Stimulated activated CD8-positive, alpha-beta memory T cell treated with anti-CD3 and anti-CD28 coated beads, Interleukin-7, amount 100 ng/mL, for 24 hours (primary cell): ENCODE measurements at places on chromosomes 6 and 20.

DNA sequence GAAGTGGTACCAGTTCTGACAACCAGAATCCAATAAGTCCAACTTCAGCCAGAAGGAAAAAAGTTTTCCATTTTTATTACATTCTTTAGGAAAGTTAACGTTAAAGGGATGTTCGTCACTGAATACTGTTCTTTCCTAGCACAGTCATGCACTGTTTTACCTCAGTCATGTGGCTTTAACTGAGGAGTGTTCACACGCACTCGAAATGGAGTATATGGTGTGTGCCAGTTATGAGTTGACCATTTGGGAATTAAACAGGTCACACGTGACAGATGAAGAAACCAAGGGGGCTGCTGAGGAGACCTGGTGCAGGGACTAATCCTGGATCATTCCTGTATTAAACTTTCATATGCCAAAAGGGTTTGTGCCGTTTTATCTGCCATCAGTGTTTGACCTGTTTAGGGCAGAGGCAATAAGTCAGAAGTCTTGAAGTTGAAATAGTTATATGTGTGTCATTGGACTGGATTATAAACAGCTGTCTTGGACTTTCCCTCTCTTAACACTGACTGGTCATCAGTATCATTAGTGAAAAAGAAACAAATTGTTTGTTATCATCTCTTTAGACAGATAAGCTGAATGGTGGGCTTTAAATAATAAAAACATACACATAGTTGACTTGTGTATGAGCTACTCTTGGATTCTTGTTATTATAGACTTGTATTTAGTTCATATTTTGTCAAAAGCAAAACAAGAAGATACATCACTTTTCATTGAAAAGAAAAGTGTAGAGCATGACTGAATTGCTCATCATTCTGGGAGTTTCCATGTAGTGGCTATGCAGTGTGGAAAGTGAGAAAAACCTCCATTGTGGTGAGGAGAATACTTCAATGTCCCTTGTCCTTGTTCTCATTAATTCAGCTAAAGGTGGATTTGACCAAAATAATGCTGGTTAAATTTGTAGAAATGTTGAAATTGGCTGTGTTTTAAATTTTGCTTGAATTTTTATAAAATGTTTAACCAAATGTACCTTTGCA lies 123.5 kb upstream of the SAMD5 start:
- no peak for DNase-seq

- no peak for DNase-seq
Observed at GRCh38 chr6:161238081-161238480, 35.8 kb downstream of the AGPAT4 start.

- DNase-seq = no peak
Observed at GRCh38 chr20:51906679-51907078, 104.4 kb upstream of the SALL4 start.

GRCh38 chr20:53623134-53623453 lies 29.5 kb upstream of the ZNF217 start:
- no peak for DNase-seq

DNA sequence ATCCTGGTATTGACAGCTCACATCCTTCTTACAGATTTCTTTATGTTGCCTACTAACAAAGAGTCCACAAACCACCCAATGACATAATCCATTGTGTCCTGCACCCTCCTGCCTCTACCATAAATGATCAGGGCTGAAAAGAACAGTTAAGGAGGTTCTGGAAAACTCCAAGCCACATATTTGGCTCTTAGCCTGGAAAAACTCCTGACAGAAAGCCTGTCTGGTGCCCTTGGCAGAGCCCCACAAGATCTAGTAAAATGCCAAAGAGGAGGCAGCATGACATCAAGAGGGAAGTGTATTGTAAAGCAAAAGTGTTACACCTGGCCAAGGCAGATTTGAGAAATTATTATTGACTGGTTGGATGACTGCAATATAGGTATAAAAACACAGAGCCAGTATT lies 126.4 kb upstream of the VGLL2 start:
- DNase-seq = no peak

DNA sequence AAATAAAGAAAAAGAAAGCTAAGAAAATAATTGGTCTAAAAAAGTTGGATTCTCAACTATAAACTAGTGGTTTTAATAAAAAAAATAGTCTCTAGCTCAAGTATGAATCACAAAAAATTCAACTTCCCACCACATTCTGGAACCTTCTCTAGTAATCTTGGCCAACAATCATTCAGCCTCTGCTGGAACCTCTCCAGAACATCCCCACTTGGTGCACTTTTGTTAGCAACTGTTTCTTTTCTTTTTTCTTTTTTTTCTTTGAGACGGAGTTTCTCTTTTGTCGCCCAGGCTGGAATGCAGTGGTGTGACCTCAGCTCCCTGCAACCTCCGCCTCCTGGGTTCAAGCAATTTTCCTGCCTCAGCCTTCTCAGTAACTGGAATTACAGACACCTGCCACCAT lies 35.7 kb downstream of the TXLNB start:
- no peak for DNase-seq

DNA sequence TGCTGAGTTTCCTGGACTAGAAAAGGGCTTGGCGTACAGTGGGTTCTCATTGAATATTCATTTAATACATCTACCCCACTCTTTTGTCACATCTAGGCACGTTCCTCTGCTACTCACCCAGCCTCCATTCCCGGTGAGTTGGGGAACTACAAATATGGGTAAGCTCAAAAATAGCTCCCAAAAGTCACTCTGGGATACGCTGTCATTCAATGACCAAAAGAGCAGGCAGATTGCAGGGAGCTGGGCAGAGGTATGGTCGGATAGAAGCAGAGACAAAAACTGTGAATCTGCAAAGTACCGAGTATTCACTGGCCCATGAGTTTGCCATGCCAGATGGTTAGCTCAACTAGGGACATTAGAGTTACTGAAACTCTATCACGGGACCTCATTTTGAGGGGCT lies 103.9 kb upstream of the SASH1 start:
- no peak for DNase-seq

- no peak for DNase-seq
Observed at GRCh38 chr6:155264693-155265320, 994 bp downstream of the CLDN20 start.

DNA sequence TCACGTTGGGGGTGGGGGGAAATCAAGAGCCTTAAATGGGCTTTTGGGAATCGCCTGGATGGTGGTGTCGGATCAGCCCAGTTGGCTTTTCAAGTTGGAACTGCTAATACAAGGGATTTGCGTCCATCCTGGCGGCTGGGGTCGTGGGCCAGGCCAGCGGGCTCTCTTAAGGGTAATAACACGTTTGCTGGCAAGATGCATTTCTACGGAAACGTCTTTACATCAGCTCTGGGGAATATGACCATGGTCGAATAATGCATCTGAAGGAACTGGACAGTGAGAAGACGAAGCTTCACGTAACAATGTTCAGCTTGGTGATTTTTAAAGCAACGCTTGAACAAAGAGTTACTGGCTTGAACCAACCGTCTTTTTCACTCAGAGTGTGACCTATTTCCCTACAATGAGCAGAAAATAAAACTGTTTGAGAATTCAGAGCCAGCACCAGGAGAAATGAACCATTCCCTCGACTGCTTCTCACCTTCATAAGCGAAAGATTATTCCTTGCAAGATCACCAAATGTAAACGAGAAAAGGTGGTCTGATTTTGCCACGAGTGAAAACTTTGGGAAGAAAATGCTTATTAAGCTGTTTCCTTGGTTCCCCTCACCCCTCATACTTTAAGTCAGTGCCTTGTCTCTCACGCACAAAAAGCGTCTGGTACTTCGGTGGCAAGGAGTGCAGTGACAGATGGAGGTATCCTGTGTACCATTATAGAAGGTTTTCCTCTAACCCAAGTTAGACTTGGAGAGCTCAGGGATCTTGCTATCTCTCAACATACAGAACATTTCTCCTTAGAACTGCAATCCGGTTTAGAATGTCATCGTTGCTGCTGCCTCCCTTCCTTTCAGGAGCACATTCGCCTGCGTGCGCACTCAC lies 1.4 kb upstream of the MARCKS start:
- DNase-seq = no peak

DNA sequence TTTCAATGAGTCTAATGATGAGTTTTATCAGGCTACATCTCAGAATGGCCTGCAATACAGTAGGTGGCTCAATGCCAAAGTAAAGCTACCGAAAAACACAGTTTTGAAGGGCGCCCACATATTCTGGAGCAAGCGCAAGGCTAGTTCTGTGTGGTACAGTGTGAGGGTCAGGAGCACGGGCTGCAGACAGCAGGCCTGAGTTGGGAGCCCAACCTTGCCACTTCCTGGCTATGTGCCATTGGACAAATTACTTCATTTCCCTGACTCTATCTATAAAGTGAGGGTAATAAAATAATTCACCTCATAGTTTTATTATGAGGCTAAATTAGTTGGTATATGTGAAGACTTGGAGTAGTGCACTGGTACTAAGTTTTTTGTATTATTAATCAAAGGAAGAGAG lies 150.7 kb downstream of the OPN5 start:
- DNase-seq = no peak

GRCh38 chr20:36097337-36098151 lies 57.0 kb upstream of the EPB41L1 start:
- DNase-seq = no peak

GRCh38 chr6:24145690-24146131 lies 19.7 kb downstream of the NRSN1 start:
- DNase-seq = no peak

DNA sequence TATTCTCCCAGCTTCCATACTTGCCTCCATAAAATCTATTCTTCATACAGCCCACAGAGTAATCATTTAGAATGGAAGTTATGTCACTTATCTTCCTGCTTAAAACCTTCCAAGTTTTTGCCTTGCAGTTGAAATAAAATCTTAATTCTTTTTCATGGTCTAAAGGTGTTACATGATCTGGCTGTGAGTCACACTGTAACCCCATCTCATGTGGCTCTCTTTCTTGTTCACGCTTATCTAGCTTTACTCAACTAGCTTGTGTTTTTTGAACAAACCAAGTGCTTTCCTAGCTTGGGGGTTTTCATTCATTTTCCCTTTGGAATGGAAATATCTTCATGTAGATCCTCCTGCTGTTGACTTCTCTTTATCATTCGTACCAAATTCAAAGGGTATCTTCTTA lies 23.6 kb upstream of the THEMIS start:
- no peak for DNase-seq

DNA sequence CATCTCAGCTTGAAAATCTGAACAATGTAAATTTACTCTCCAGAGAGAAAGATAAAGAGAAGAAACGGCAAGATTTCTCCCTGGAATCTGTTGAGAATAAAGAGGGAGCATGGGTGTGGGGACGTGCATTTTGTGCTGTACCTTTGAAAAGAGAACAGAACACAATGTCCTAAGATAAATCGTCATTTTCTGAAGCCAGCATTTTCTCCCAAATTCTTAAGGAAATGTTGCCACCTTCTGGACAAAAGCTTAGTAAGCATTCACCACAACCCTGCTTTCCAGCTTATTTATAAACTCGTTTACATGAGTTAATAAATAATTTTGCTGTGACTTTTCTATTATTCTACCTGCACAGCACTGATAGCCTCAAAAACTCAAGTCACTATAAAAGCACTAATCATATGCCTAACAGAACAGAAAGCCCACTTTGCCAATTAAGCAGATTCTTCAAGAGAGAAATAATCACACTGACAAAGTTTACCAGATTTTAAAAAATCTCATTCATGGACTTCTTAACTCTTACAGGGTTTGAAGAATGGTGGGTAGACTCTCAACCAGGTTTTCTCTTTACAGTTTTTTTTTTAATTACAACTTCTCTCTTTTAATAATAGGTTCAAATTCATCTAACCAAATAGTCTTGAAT lies 155.8 kb downstream of the MBOAT1 start:
- DNase-seq = no peak

GRCh38 chr6:80145921-80146320 lies 39.5 kb downstream of the BCKDHB start:
- no peak for DNase-seq
